ENCODE measurements at places on chromosomes 16 and 17.

DNA sequence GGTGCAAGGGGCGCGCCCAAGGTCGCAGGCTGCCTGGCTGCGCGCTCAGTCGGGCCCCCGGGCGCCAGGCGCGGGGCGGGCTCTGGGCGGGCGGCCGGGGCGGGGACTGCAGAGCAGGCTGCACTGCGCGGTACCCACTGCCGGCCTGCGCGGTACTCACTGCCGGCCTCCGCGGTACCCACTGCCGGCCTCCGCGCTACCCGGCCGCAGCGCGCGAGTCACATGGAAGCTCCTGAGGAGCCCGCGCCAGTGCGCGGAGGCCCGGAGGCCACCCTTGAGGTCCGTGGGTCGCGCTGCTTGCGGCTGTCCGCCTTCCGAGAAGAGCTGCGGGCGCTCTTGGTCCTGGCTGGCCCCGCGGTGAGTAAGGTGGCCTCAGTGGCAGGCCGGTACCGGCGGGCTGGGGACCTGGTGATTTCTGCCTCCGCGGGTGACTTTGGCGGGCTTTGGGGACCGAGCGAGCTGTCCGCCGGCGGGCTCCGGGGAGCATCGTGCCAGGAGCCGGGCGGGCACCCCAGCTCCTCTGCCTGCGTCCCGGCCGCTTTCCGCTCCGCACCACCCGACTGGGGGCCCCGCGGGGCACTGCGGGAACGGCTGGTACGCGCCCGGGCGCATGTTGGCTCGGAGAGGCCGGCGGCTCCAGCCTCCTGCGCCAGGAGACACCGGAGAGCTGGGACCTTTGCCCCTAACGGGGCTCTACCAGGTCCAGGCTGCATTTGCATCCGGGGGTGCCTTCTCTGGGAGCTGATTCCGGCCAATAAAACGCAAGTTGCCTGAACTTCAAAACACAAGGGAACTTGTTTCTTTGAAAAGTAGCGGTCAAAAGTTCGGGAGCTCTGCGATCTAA is at the start of gene SLC47A1:
Gene SLC47A1 (plus strand): TSS at position 137 of the 844 bp plus-strand sequence. CDS start 86 bp downstream, at position 223.
- DNase-seq: peak; percentile 37

DNA sequence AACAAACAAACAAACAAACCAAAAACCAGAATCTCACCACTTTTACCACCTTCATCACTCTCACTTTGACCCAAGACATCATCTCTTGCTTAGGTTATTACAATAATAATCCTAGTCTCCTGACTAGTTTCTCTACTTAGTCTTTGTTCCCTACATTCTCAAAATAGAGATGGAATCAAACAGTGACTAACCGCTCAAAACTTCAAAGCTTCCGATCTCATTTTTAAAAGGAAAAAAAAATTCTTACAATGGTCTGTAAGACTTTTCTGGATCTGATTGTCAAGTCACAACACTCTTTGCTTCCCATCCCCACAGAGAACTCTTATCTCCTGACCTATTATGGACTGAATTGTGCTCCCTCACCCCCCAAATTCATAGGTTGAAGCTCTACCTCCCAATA is 60.9 kb downstream of the SPAG9 start:
- DNase-seq: peak; percentile 73

DNA sequence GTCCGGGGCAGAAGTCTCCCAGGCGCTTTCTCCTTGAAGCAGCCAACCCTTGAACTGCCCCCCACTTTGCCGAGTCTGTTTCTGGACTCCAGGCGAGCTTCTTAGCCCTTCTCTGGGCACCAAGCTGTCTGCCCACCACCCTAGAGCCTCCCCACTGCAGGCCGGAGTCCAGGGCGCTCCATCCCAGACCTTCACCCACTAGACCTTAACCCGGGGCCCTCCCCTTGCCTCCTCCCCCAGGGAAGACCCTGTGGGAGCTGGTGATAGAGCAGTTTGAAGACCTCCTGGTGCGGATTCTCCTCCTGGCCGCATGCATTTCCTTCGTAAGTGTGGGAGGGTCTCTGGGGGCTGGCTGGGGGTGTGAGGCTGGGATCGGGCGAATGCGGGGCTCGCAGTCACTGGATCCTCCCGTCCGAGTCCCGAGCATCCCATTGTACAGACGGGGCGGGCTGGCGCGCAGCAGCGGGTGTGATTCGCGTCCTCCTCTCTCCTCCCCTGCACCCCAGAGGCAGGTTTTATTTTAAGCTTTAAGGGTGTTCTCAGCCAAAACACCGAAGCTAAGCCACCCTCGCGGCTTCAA is 1.1 kb downstream of the ATP2A1 start:
- no peak for DNase-seq

DNA sequence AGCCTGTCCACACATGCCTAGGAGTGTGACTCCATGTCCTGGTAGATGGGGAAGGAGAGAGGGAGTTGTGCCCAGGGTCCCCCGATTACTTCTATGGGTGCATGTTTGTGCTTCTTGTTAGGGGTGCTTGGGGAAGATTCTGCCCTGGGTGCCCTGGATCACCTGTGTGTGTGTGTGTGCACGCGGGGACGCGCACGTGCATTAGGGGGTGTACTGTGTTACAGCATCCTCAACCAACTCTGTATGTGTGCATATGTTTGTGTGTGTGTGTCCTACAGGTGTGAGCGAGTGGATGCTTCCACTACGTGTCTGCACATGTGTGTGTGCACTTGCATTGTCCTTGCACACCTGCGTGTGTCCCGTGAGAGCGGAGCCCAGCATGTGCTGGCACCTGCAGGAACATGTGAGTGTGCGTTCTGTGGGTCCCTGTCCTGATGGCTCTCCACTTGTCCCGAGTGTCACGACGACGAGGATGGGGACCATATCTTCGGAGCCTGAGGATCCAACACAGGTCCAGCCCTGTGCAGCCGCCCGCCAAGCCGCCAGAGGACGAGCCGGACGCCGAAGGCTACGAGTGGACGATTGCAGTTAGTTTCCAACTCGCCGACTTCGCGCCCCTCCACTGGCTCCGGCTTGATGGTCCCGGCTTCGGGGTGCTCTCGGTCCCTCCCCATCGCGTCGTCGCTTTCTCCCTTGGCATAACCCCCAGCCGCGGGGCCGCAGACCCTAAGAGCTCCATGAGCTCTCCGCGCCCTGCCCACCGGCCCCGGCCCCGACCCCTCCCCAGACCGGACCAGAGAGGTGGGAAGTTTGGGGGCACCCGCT is 6.0 kb upstream of the TBC1D3B start:
- DNase-seq: peak; percentile 6

- peak; percentile 32 for DNase-seq
These were observed 405.1 kb downstream of the TOX3 start for GRCh38 chr16:52141871-52142270.

DNA sequence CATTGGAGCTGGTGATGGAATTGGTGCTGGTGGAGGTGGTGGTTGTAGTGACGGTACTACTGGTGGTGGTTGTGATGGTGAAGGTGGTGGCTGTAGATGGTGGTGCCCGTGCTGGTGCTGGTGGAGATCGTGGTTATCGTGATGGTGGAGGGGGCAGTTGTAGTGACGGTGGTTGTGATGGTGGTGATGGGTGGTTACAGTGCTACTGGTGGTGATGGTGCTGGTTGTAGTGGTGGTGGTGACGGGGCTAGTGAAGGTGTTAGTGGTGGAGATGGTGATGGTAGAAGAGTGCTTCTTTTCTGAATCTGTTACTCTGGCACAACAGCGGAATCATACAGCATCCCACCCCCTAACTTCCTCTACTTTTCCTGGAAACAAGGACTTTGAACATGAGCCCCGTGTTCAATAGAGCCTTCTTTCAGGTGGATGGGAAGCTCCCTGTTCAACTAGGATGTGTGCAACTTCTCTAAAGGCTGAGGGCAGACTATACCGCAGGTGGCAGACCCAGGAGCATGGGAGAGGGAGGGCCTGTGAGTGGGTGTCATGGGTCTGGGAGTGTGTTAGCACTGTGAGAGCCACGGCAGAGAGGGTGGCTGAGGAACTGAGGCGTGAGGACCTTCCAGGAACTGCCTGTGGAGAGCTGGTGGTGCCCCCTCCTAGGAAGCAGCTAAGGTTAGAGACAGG is 8.2 kb downstream of the TBX21 start:
- DNase-seq: no peak

DNA sequence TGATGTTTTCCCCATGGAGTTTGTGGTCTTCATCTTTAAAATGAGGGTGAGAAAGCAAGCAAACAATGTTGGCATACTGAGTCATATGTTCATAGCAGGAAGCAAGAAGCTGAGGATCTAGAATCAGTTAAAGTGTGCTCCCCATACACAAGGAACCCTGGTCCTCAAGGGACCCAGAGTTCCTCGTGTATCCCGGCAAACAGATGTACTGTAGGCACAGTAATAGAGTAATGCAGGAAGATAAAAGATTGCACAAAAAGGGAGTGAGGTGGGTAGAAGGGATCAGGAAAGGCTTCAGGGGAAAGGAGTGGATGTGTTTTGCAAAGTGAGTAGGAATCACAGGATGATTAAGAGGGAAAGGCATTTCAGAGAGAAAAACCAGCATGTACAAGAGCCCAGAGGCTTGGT is 412.3 kb upstream of the CDH11 start:
- peak; percentile 85 for DNase-seq

GRCh38 chr16:17827313-17827712 is 356.6 kb upstream of the XYLT1 start:
- DNase-seq: peak; percentile 36

DNA sequence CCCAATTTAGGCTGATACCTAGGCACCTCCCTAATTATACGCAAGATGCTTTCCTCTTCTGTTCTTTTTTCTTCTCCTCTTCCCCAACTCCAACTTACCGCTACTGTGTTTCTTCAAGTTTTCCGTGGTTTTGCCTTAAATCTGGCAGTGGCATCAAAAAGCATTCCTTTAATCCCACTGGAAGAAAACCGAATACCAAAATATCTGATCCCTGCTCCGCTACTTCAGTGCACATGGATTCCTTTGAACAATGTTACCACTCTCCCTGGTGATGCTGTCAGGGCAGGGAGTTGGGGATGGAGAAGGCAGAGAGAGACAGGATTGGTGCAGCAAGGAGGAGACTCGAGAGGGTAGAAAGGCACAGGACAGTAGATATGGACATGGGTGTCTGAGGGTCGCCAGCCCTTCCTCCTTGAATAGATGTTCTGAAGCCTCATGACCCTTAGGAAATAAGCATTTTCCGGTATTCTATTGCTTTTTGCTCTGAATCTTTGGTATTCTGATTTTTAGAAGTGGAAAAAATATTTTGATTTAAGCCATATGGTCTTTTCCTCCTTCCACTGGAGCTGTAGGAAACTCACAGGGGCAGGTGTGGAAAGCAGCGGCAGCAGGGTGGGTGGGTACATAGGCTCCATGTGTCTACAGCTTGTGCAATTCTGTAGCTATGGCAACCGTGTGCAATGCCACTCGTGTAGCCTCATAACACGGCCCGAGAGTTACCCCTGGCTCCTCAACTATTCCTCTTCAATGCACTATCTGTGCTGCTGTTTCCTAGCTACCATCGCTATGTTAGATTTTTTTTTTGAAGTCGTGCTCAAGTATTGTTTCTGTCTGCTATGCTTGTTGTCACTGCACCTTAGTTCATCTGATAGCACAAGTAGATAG is 32.3 kb upstream of the TANC2 start:
- DNase-seq: no peak

DNA sequence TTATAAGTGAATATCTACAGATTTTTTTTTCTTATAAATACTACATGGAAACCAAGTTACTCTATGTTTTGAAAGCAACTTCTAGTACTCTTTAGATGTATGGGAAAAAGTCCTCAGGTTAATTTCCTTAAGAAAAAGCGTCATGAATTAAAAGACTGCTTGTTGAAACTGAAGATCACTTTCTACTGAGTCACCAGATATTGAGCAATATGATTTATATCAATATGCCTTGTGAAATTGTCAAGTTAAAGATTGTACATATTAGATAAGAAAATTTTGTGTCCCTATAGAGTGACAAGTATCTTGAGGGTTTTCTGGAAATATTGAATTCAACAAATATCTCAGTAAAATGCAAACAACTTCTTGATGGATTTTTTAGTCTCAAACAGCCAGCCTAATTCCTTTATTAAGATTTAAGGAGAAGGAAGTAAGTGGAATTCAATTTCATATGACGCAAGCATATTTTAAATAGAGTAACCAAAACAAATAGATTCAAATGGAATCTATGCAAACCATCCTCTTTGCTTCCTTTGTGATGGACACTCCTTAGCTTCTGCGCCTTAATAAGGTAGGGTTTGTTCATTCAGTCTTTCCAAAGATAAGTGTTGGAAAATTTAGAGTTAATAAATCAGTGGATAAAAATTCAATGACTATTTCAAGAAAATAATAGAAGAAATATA is 16.6 kb downstream of the KRT12 start:
- DNase-seq: no peak

All from fibroblast of skin of back (primary cell).